Tongue (tissue), 3 donors: ENCODE measurements at places on chromosomes 6 and 20.

DNA sequence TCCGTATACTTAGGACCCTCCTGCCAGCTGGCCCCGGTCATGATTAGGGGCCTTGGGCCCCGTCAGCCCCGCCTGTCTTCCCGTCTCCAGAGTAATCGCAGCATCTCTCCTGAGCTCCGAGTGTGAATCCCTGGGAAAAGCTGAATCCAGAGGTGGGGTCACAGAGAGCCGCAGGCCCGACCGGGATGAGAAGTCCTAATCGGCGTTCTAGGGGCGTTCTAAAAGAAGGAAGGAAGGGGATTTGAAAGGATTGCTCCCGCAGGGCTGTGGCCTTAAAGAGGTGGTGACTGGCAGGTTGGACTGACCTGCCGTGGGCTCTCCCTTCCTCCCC, 371 bp downstream of the HMGN4 start:
- DNase-seq, result no peak

DNA sequence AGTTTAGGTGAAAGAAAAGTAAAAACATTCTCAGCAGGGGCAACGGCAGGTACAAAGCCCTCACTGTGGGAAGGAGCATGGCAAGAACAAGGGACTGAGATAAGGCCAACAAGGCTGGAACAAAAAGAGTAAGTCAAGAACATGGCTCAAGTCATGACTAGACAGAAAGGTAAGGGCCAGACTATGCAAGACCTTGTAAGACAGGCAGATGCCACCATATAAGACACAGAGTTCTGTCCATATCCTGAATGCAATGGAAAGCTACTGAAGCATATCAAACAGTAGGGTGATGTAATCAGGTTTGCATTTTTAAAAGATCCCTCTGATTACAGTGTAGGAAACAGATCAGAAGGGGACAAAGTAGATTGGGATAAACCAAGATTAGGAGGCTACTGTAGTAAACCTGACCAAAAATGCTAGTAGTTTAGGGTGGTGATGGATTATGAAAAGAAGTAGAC, 5.5 kb downstream of the REV3L start:
- DNase-seq, result no peak

DNA sequence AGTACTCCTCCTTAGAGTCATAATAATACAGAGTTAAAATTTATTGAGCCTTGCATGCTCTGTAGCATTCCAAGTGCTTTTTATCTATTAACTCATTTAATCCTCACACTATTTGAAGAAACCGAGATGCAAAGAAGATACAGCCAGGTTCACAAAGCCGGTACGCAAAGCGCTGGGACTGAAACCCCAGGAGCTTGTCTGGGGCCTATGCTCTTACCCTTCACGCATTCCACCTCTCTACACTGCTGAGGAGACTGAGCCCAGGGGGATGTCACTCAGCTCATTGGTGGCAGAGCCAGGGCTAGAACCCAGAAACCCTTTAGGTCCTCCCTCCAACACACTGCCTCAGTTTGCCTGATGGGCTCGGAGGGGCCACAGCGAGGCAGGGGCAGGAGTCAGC, 19.7 kb upstream of the MRPS18A start:
- no peak for DNase-seq

- DNase-seq, result no peak
Measured at GRCh38 chr6:71454056-71454455, 165.4 kb downstream of the OGFRL1 start.

GRCh38 chr6:37338745-37339255, 15.0 kb upstream of the RNF8 start:
- DNase-seq, result no peak

GRCh38 chr6:35719830-35720733, 16.8 kb upstream of the ARMC12 start:
- peak; percentile 87 for DNase-seq

DNA sequence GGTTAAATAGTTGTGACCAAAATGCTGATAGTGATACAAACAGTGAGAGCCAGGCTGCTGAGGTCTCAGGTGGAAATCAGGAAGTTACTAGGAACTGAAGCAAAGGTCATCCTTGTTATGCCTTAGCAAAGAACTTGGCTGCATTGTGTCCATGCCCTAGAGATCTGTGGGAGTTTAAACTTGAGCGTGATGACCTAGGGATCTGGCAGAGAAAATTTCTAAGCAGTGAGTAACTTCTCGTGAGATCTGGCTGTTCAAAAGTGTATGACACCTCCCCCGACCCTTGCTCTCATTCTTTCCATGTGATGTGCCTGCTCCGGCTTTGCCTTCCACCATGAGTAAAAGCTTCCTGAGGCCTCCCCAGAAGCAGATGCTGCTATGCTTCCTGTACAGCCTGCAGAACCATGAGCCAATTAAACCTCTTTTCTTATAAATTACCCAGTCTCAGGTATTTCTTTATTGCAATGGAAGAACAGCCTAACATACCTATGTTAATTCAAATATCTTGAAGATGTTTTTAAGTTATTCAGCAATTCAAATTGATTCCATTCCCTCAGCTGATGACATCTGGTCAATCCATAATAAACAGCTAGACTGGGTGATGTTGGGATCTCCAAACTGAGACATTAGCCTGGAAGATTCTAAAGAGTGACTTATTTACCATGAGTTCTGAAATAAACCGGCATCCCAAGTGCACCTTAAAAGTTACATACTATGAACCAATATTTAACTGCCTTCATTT, 33.8 kb downstream of the KIF16B start:
- no peak for DNase-seq

DNA sequence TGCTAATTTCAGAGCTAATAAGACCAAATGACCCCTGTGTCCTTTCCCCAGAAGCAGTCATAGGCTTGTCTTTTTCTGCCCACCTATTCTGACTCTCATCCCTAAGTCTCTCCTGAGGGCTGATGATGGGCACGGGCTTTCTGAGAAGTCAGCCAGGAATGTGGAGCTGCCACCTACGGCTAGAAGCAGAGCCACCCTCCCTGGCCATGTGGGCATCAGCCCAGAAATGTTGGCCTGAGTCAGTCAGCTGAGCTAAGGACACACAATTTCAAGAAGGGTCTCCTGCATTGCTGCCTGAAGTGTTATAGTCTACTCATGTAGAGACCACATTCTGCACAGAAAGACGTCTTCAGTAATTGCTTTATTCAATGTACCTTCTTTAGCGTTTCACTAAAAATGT, 17.1 kb downstream of the MYLIP start:
- DNase-seq, result no peak

GRCh38 chr20:25076731-25077609, 5.0 kb downstream of the VSX1 start:
- DNase-seq, result no peak

GRCh38 chr6:105620878-105621277, 218.0 kb upstream of the PREP start:
- DNase-seq, result no peak

DNA sequence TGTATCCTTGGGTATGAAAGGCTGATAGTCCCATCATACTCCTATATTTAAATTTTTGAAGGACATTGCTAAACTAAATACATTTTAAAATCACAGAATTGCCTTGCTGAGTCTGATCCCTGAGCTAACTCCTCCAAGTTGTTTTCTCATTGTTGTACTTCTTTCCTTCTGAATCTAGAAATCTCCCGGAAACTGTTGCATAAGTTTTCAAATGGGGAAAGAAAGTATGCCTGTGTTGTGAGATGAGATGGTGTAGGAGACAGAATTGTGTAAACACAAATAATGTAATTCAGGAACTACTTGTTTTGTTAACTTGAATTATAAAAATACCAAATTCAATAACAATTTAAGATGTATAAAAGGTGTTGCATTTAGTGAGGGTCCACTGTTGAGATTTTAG, 7.3 kb downstream of the PNRC1 start:
- DNase-seq, result no peak

DNA sequence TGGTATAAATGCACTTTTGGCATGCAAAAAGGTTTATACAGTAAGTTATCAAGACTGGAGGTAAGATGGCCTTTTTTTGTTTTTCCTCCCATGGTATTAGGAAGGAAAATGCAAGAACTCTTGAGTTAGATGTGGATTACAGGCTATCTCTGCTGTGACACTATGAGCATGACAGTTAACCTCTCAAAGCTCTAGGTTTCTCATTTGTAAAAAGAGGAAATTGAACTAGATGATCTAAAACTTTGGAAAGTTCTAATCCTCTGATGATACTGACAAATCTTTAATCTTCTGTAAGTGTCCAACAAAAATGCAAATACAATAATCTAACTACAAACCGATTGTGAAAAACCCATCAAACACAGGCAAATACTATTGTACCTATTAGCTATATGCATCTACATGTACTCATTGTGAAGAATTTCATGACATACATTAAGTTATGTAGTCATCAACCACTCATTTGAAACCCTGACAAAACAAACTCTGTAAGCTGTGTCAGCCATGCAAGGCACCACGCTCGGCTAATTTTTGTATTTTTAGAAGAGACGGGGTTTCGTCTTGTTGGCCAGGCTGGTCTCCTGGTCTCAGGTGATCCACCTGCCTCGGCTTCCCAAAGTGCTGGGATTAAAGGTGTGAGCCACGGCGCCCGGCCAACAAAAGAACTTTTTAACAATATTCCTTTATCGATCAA, 4.2 kb downstream of the CDK19 start:
- no peak for DNase-seq

GRCh38 chr6:134063966-134064445, 11.6 kb upstream of the SLC2A12 start:
- peak; percentile 85 for DNase-seq
